ENCODE measurements at places on chromosomes 3 and 15.

GRCh38 chr3:192870822-192871221 is 46.8 kb downstream of the MB21D2 start:
- DNase-seq = no peak

DNA sequence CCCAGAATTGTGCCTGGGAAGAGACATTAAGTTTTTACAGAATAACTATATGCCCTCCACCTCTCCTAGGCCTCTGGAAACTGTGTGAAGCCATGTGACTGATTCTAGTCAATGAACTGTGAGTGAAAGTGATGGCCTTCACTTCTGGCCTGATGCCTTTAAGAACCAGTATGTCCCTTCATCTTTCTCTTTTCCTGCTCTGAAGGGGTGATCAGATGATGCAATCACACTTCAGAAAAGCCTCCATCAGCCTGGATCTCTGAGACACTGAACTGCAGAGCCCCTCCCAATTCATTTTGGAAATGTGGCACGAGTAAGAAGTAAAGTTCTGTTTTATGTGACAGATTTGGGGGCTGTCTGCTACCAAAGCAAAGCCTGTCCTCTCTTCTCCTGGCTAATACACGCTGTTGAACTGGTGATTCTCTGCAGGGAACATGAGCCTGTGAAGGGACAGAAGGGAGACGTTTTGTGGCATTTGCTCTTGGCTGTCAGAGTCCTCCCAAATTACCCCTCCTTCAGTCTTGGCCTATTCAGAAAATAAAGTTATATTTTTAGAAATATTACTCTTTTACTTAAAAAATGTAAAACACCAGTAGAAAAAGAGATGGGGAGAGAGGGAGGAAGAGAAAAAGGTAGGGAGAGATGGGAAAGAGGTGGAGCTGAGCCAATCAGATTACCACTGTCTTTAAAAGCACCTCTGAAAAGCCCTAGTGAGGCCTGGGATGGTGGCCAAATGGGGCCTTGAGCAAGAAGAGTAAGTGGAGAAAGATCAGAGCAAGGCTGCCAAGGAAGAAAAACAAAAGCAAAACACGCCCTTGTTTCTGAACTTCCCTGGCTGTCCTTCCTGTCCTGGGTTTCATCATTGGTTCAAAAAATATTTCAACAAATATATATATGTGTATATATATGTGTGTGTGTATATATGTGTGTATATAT is 40.9 kb upstream of the RYK start:
- no peak for DNase-seq

GRCh38 chr3:123039178-123039577 is 11.6 kb upstream of the SEMA5B start:
- no peak for DNase-seq

DNA sequence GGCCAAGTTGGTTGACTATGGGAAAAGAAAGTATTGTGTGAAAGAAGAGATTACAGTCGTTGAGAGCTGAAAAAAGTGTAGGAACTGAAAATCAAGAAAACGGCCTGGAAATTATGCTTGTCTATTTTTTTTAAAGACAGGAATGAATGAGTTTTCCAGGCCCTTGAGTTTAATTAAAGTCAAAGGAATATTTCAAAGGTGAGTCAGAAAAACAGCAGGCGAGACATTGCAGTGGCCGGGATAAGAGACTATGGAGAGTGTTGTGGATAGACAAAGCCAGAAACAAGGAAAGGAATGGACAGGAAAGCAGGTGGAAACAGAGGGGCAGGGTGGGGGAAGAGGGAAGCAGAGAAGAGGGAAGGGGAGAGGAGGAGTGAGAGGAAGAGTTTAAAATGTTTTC is 275.1 kb upstream of the LRTM1 start:
- DNase-seq = no peak

- peak; percentile 58 for DNase-seq
These were observed 37.0 kb downstream of the CDC25A start for GRCh38 chr3:48151058-48151806.

GRCh38 chr3:28982906-28983305 is 298.0 kb upstream of the RBMS3 start:
- DNase-seq = no peak

DNA sequence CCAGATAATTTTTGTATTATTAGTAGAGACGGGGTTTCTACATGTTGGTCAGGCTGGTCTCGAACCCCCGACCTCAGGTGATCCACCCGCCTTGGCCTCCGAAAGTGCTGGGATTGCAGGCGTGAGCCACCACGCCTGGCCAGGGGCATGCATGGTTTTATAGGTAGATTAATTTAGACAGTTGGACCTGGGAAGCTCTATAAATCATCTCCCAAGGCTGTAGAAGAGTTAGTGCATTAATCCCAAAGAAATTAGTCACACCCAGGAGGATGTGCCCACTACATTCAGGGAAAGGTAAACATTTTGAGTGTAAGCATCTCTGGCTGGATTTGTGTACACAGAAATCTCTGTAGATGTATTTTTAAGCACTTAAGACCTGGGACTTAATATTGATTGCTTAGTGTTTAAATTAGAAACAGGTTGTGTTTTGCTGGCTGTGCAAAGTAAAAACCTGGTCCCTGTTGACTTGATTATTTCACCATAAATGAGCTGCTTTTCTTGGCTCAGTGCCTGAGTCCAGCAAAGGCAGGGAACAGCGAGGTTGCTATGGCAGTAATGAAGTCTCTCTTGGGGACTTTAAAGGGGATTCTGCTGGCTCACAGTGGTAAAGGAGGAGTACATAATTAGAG is 19.2 kb downstream of the EXOSC7 start:
- DNase-seq = no peak

- DNase-seq = no peak
These were observed 6.6 kb downstream of the KLF15 start for GRCh38 chr3:126350502-126351085.

DNA sequence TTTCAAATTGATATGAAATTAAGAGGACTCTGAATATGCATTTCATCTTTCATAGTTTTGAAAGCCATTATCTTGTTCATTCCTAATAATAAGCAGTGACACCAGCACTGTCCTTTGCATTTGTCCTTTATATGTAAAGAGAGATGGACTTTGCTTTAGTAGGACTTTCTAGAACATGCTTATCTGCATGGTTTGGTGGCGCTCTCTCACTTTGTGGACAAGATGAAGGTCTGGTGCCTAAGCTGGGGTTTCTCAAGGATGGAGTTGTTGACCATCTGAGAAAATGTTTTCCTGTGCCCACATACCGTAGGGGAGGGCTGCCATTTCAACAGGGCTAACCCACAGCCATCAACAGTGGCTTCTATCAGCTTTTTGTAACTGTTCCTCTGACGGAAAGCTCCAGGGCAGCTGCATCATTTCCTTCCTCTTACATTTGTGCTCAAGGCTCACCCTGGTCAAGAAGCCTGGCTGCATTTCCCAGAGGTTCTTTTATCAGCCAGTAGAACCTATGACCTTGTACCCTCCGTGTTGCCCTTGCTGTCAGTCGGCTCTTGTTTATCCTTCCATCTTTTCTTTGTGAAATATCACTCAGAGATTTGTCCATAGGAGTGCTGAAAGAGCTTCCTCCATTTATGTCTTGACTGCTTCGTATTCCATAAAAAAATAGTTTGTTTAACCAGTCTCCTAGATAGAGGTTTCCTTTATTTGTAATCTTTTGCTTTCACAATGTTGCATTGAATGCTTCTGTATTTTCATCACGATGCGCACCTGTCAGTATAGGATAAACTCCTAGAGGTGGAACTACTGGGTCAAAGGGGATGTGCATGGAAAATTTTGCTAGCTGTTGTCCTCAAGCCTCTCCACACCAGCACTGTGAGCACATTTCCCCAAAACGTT is 44.6 kb downstream of the ABHD2 start:
- no peak for DNase-seq

Data from stimulated activated naive CD8-positive, alpha-beta T cell treated with anti-CD3 and anti-CD28 coated beads, Interleukin-15, amount 100 ng/mL, for 72 hours (primary cell).